ENCODE measurements at places on chromosomes 7 and 10.

DNA sequence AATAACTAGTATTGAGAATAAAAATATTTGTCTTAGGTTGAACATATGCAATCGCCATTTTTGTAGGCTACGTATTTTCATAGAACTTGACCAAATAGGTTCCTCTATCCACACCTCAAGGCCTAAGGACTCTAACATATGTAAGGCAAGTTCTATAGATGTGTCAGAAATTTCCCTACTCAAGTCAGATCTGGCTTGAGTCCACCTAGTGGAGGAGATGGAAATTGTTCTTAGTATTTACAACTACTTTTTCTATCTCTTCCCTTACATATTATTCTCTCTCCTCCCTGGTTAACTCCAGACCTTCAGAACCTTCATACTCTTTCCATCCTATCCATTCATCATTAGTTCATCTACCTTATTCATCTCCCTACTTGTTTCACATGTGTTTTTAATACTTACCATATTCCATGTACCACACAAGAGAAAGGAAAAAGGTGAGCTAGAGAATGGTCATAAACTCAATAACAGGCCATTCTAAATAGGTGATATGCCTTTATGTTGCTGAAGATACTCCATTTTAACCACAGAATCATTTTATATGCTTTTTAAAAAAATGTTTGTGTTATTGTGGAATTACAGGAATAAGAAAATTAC is 174.5 kb upstream of the HDAC9 start:
- DNase-seq, result no peak

- no peak for DNase-seq
Measured at GRCh38 chr7:69845721-69846495, 247.6 kb downstream of the AUTS2 start.

GRCh38 chr7:157691586-157692459 is 355.0 kb downstream of the DNAJB6 start:
- no peak for DNase-seq

DNA sequence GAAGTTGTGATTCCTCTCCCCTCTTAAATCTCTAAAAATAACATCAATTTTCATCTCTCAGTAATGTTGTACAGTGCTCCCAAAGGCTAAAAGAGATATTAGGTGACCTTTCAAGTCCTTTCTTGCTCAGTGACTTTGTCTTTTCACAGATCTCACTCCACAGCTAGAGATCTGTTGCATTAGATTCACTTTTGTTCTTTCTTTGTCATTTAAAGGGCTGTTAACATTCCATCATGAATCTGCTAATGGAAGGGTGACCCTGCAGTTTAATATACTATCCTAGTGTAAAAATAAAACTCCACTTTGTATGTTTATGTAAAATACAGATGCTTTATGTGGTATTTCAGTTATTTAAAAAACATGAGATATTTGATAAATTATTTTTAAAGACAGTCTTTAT is 30.5 kb downstream of the GNAI1 start:
- no peak for DNase-seq

DNA sequence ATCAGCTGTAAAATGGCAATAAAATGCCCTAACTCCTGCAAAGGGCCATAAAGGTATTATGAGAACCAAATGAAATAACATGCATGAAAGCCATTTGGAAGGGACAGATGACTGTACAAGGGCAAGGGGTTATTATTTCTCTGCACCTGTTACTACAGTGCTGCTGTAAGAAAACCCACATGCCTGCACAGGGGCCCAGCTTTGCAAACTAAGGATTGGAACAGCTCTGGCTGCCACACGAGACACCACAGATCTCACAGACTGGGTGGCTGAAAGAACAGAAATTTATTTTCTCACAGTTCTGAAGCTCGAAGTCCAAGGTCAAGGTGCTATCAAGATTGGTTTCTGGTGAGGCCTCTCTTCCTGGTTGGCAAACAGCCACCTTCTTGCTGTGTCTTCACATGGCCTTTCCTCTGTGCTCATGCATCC is 409.0 kb upstream of the NRP1 start:
- DNase-seq, result no peak

GRCh38 chr7:21507627-21508343 is 35.1 kb upstream of the DNAH11 start:
- no peak for DNase-seq

DNA sequence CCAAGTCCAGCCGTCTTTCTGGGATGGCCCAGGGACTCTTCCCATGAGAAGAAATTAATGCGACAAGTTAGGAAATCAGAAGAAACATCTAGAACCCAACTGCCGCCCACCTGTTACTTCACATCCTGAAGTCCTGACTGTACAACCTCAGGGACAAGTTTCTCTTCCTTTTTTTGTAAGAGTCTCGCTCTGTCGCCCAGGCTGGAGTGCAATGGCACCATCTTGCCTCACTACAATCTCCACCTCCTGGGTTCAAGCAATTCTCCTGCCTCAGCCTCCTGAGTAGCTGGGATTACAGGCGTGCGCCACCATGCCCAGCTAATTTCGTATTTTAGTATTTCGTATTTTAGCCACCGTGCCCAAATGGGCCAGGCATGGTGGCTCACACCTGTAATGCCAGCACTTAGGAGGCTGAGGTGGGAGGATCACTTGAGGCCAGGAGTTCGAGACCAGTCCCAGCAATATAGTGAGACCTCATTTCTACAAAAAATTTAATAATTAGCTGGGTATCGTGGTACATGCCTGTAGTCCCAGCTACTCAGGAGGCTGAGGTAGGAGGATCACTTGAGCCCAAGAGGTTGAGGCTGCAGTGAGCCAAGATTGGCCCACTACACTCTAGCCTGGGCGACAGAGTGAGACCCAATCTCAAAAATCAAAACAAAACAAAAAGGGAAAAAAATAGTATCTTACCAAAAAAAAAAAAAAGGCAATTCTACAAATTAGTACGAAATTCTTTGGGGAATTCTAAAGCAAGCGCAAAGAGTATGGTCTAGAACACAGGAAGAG is 20.8 kb downstream of the LAT2 start:
- no peak for DNase-seq

DNA sequence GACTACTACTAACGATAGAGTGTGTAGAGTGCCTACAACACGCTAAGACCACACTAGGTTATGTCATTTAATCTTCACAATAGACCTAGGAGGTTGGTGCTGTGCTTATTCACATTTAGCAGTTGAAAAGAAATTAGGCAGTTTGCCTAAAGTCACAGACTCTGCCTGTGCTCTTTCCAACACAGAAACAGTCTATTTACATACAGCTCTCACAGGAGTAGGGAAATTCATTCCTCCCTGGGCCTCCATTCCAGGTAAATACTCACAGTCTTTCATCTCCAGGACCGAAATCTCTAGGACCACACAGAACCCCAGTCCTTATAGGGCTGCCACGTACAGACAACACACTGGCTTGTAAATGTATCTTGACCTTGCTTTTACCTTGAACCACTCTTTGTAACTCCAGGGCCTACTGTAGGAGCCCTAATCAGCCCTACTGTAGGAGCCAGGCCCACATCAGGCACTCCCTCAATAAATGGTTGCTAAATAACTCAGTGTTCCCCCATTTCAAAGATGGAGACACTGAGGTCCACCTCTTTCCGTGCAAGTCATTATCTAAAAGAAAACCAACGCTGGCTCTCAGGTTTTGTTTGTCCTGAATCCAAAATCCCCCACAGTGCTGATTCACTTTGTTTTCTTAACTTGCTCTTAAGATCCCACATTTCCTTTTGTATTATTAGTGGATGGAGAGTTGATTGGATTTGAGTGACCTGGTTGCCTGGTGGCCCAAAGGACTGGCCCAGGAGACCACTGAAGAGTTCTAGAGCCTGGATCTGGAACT is 146.9 kb downstream of the KCNMA1 start:
- DNase-seq, result no peak

GRCh38 chr7:142557971-142558582 is 191.2 kb upstream of the PRSS1 start:
- peak; percentile 30 for DNase-seq

DNA sequence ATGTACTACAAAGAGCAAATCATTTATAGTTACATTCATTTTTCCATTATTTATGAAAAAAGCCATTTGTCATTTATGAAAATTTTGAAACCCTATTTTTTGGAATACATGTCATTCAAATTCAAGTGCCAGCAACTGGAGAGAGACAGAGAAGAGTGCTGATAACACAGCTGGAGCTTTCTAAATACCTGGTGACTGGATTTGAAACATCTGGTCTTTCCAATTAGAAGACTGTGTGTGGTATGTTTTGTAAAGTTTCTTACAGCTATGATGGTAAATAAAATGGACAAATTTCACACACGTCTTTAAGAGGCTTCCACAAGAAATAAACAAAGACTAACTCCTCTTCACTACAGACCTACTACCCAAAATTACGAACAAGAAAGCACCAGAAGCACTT is 56.8 kb downstream of the CHCHD3 start:
- no peak for DNase-seq

GRCh38 chr7:90407484-90407821 is 4.2 kb downstream of the CLDN12 start:
- DNase-seq, result no peak

GRCh38 chr10:19683960-19684359 is 132.3 kb upstream of the PLXDC2 start:
- no peak for DNase-seq

All from brain pericyte (primary cell).